ENCODE measurements at places on chromosomes 11 and 22. TPM values are rescaled to one million over a fixed set of nuclear protein-coding genes. Genes with fewer than 3 reads are reported as not detected.

Gene GALNT18
- total RNA-seq = 7.5 TPM

Gene TTC36
- 0.22 TPM for total RNA-seq

Gene OR5D16
- total RNA-seq = not detected

Gene RASSF10
- total RNA-seq = not detected

Gene ZNF214
- 7.0 TPM for total RNA-seq
